ENCODE measurements at places on chromosomes 16 and 17.

GRCh38 chr17:69388822-69389442, 25.6 kb upstream of the MAP2K6 start:
- DNase-seq = no peak

GRCh38 chr17:60601447-60602384, 1.7 kb downstream of the PPM1D start:
- DNase-seq = no peak

DNA sequence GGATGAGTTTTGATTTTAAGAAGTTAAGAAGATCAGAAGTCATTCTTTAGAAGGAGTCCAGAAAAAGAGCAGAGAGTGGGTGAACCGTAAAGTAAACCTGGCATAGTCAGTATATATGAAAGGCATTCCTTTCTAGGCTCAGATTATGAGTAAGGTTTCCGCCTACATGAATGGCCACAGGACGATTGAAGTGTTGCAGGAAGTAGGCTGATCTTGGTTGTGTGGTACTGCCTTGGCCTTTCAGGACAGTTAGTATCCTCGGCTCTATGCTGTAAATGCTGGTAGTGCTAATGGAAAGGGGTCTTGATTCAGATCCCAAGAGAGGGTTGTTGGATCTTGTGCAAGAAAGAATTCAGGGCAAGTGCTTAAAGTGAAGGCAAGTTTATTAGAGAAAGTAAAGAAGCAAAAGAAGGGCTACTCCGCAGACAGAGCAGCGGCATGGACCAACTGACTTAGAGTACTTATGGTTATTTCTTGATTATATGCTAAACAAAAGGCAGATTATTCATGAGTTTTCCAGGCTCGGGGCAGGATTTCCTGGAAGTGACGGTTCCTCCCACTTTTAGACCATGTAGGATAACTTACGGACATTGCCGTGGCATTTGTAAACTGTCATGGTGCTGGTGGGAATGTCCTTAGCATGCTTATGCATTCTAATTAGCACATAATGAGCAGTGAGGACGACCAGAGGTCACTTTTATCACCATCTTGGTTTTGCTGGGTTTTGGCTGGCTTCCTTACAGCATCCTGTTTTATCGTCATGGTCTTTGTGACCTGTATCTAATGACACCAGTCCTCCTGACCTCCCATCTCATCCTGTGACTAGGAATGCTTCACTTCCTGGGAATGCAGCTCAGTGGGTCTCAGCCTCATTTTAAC, 164.8 kb downstream of the SNX29 start:
- DNase-seq = no peak

DNA sequence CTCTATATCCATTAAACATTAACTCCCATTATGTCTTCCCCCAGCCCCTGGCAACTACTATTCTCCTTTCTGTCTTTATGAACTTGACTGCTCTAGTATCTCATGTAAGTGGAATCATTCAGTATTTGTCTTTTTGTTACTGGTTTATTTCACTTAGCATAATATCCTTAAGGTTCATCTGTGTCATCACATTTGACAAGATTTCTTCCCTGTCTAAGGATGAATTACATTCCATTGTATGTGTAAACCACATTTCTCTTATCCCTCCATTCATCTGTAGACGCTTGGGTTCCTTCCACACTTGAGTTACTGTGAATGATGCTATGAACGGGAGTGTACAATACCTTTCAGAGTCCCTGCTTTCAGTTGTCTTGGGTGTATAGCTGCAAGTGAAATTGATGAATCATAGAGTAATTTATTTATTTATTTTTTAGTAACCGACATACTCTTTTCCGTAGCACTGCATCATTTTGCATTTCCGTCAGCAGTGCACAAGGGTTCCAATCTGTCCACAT, 399.7 kb upstream of the RBFOX1 start:
- no peak for DNase-seq

GRCh38 chr17:10907370-10907769, 69.5 kb upstream of the PIRT start:
- no peak for DNase-seq

DNA sequence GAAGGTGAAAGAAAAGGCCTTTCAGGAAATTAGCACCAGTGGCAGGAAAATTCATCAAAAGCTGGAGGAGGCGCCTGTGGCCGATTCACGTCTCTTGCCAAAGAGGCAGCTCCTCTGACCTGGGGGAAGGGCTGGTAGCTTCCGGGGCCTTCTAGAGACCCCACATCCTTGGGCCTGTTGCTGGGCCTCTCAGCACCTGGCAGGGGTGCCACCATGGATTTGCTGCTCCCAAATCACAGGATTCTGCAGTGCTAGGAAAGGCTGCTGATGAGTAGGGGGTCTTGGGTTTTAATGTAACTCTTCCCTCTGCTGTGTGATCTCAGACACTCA, 11.6 kb upstream of the CBFB start:
- no peak for DNase-seq

- DNase-seq = no peak
Measured at GRCh38 chr17:65287040-65287439, 149.9 kb downstream of the RGS9 start.

DNA sequence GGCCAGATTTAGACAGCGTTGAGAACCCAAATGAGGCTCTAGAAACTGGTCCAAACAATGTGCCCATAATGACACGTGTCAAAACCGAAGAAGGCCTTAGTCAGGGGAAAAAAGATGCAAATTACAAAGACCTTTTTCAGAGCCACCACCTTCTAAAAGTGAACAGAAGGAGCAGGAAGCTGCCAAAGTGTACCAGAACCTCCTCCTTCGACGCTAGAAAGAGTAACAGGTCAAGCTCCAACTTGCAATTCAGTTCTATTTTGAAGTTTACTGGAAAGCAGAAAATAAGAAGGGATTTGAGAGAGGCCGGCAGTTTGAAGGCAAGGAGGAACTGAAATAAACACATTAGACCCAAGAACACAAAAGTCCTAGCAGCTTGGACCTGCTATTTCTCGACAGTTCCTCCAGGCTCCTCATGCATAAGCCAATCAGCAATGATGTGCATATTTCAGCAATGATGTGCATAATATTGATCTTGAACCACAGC, 61.8 kb downstream of the XYLT1 start:
- DNase-seq = no peak

DNA sequence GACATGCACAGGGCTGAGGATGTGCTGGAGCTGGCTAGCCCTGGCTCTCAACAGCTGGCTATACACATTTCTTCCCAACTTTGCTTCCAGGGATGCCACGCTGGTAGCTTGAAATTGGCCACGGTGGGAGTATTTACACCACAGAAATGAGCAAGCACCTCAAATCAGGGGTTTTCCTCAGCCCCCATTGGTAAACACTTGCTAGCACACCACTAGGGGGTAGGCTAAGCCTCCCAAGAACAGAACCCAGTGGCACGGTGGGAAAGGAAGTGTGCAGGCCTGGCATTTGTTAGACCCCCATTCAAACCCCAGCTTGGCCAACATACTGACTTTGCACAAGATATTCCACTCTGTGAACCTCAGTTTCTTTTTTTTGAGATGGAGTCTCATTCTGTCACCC, 12.9 kb downstream of the DRC3 start:
- no peak for DNase-seq

- DNase-seq = no peak
Measured at GRCh38 chr16:35690413-35690812, 2231.0 kb downstream of the TP53TG3F start.

DNA sequence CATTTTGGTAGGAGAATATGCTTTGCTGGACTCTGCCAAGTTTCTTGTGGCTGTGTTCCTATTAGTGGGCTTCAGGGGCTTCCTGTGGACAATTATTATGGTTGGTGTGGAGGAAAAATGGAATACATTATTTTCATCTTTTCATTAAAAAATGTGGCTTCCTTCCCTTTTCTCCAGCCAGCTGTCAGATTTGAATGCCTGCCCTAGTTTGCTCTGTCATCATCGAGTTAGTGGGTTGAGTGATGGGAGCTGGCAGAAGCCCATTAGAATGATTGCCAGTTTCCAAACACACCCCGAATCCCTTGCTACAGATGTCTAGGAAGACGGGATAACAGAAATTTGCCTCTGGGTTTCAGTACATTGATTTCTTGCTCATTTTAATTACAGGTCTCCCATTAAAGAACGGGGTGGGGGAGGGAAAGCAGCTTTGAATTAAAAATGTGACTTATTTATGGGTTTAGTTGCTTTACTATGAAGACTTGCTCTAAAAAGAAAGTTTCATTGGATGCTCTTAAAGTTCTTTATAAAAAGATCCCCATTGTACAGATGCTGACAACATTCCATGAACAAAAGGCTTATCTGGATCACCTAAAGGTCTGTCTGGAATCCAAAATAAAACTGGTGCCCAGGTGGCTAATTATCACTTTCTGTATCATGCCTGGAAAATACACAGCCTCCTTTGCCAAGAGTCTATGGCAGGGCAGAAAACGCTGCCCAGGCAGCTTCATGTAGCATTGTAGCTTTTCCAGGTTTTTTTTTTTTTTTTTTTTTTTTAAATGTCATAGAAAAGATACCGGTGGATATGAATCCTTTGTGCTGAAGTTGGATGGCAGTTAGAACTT, 103.6 kb downstream of the PRKCA start:
- DNase-seq = no peak

DNA sequence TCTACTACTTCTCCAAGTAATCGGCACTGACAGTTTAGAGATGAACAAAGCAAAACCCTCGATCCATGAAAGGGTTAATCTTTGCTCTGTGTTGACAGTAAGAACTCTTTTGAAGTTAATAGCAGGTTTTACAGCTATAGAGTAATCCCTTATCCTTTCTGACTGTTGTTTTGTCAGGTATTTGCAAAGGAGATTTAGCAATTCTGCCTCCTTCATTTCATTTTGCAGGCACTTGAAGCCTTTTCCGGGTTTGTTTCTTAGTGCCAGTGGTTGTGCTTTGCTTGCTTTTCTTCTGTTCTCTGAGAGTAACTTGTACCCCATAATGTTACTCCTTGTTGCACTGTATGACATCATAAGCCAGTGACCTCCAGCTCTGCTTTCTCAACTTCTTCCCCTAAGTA, 64.5 kb downstream of the TANGO6 start:
- DNase-seq = no peak

DNA sequence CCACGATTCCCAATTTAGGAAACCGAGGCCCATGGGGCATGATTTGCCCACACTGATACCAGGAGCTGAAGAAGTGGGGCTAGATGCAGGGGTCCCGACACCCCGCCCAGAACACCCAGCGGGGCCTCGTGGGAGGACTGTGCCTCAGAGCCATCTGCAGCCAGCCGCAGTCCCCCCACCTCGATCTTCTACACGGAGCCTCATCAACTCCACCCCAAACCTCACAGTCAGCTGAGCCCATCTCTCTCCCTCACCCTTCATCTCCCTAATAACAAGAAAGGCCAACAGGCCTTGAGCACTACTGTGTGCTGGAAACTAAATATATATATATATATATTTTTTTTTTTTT, 4.2 kb downstream of the ITGAE start:
- peak; percentile 67 for DNase-seq

- DNase-seq = no peak
Measured at GRCh38 chr17:76685366-76685765, 25.4 kb downstream of the MXRA7 start.

DNA sequence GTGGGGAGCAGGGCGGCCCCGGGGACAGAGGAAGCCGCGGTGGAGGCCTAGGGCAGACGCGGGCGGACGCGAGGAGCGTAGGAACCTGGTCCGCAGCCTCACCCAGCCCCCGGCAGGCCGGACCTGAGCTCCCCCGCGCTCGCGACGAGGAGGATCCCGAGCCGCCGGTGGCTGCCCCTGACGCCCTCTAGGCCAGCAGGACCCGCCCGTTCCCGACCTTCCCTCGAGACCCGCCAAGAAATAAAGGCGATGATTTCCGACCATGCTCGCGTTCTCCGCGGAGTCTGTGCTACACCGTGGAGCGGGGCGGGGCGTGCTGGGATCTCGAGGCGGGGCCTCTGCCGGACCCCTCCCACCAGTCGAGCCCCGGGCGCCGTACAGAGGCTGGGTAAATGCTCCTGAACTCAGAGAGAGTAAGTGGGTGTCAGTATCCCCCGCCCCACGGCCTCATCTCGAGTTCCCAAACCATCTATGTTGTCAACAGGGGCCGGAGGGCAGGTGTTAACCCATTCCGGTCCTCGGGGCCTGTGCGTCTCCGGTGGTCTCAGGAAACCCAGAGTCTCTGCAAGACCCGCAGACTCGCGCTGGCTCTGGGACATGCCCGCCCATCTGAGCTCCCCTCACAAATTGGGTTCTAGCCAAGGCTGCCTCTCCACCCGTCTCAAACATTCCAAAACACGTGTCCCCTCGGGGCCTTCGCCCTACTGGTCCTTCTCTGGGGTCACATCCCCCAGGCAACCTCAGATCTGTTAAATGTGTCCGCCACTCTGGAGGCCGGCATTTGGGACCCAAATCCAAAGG, 13.7 kb downstream of the SYCE1L start:
- peak; percentile 42 for DNase-seq

DNA sequence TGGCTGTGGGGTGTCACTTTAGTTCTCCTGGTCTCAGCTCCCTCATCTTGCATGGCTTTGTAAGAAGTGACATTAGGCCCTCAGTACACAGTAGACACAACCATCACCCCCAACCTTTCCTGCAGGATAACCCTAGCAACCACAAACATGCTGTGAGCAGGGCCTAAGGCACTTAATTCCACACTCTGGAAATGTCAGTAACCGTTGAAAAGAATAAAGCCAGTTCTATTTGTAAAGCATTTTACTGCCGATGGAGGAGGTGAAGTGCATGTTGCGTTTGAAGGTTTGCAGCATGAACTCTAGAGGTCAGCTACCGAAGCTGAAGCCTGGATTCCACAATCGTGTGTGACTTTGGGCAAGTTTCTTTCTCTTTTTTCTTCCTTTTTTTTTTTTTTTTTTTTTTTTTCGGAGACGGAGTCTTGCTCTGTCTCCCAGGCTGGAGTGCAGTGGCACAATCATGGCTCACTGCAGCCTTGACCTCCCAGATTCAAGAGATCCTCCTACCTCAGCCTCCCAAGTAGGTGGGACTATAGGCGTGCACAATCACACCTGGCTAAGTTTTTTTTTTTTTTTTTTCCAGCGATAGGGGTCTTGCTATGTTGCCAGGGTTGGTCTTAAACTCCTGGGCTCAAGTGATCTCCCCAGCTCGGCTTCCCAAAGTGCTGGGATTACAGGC, 26.1 kb upstream of the TOB1 start:
- no peak for DNase-seq

DNA sequence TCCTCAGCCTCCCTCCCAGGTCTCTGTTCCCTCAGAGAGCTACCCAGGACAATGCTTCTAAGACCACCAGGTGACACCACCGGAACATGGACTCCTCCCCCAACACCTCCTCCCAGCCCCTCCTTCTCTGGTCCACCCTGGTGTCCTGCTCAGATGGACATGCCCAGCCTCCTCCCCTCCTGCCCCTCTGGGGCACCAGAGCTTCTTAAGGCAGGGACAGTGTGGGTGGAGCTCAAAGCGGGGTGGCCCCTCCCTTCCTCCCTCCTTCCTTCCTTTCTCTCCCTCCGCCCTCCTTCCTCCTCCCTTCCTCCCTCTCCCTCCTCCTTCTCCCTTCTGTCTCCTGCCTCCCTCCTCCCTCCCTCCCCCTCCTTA, 22.7 kb downstream of the TRPV3 start:
- no peak for DNase-seq

- no peak for DNase-seq
Measured at GRCh38 chr16:54437921-54438320, 151.3 kb upstream of the IRX3 start.

DNA sequence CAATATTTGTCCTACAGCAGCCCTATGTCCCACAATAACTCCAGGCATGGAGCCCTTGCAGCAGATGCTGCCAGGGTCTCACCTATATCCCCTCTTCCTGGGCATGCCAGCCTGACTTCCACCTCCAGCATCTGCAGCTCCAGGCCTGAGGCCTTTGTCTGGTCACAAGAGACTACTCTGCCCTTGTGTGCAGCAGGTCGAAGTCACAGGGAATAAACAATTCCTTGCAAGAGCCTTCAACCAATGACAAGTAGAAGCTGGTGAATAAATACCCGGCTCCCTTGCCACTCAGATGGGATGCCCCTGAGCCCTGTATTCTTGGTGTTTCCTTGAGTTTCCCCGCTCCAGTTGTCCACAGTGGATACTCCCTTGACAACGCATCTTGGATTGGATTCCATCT, 23.0 kb downstream of the CES1 start:
- no peak for DNase-seq

All from stimulated activated CD8-positive, alpha-beta memory T cell treated with anti-CD3 and anti-CD28 coated beads, Interleukin-7, amount 100 ng/mL, for 4 hours (primary cell).